Stimulated activated CD8-positive, alpha-beta memory T cell treated with anti-CD3 and anti-CD28 coated beads, Interleukin-15, amount 100 ng/mL, for 1 hour (primary cell): ENCODE measurements at places on chromosomes 5 and 9.

- DNase-seq = no peak
Measured at GRCh38 chr5:66144834-66145390, 812 bp downstream of the SREK1 start.

GRCh38 chr9:13331320-13331719, 51.8 kb upstream of the MPDZ start:
- no peak for DNase-seq

GRCh38 chr5:135864503-135865435, 30.3 kb downstream of the SLC25A48 start:
- no peak for DNase-seq

GRCh38 chr5:52830650-52831049, 42.9 kb downstream of the ITGA1 start:
- no peak for DNase-seq

GRCh38 chr9:119688547-119688946, 319.3 kb upstream of the BRINP1 start:
- DNase-seq = no peak

GRCh38 chr5:54291498-54291897, 18.9 kb downstream of the ARL15 start:
- no peak for DNase-seq

- DNase-seq = no peak
Measured at GRCh38 chr5:56471707-56472106, 238.6 kb upstream of the ANKRD55 start.

- no peak for DNase-seq
Measured at GRCh38 chr5:39566891-39567290, 142.1 kb upstream of the DAB2 start.

- no peak for DNase-seq
Measured at GRCh38 chr9:131275332-131276093, 797 bp downstream of the FAM78A start.

GRCh38 chr5:12467799-12468198, 563.6 kb upstream of the CTNND2 start:
- DNase-seq = no peak

DNA sequence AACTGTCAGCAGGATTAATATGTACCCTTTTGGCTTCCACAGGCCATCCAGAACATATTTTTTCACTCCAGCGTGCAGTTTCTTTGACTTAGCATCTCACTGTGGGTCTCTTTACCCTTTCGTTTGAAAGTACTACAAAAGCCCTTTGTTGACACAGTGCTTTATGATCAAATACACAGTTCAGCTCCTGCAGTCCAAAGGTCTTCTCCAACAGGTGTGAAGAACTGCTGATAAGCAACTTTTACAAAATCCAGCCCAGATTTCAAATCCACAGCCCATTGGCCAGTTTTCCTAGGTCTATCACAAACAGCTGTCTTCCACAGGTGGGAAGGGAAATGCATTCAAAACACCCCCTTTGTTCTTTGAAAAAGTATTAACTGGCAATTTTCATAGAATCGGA, 54.8 kb downstream of the MYO10 start:
- no peak for DNase-seq

DNA sequence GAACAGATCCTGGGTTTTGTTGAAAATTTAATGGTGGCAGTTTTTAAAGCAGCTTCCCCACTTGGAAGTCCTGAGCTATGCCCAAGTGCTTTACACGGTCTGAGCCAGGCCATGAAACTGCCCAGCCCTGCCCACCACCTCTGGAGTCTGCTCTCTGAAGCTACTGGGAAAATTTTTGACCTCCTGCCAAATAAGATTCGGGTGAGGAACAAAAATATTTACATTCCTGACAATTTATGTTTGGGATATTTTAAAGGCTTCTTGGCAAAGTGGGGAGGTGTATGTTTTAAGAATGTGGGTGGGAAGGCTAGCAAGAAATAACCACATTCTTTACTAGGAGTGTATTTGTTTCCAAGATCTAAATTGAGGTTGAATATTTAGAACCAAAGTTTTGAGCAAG, 50.0 kb downstream of the HACD4 start:
- no peak for DNase-seq

DNA sequence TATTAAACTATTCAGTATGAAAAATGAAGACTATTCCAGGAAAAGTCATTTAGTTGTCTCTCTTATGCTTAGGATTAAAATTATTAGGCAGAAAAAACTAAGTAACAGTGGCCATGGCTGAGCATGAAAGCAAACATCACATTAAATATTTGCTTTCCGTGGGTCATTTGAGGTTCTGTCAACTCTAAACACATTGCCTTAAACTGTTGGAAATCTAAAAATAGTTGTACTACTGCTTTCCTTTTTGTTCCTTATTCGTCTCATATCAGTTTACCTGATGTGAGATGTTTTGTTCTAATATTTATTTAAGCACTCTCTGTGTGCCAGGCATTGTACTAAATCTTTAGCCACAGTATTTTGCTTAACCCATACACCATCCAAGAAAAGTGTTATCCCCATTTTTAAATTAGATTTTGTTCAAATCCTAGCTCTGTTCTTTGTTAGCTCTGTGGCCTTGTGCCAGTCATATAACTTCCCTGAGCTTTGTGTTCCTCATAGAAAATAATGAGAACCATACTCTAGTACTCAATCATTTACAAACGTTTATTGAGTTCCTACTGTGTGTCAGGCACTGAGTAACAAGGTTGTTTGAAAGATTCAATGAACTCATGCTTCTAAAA, 18.7 kb upstream of the ZNF608 start:
- no peak for DNase-seq

DNA sequence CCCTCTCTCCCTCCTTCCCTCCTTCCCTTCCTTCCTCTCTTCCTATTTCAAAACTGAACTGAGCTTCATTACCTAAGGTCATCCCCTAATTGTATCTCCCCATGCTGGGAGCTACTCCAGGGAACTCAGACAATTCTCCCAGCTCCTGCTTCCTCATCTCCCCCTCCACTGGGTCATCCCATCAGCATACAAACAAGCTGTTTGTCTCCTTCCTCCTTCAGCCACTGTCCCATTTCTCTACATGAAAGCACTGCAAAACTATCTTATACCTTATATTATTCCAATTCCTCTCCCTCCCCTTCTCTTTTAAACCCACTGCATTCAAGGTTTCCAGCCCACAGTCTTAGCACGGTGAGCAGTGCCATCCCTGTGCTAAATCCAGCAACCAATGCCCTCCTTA, 262.4 kb downstream of the AGTPBP1 start:
- DNase-seq = no peak

DNA sequence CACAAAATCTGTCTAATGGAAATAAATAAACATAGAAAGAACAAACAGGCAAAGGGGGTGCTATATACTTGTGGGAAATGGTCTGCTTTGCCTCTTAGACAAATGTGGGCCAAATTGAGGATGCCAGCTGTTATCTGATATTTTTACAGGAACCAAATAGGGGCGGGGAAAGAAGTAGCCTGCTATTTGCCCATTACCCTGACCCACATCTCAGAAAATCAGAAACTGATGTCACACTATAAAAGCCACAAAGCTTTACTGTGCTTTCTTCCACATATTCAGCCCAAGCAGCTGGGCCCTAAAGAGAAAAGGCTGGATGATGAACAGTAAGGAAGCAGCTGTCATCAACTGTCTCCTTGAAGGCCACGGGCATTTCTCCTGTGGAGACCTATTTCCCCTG, 97.3 kb downstream of the ELAVL2 start:
- DNase-seq = no peak

- no peak for DNase-seq
Measured at GRCh38 chr5:115649541-115649940, 23.7 kb upstream of the TMED7 start.

DNA sequence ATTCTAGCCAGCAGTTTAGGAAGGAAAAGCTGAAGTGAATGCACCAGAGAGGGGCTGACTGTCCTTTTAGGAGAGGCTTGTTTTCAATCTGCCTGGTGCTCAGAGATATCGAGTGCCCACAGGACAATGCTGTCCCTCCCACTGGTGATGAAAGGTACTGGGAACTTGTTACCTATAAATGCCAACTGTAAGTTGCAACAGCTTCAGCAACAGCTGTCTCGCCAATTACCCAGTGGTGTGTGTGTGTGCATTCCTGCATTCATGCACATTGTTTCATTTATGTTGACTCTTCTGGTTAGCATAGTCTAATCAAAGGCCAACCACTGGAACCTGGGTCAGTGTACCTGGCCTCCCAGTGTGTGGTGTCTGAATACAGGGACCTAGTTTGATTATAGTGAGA, 161.1 kb downstream of the CSNK1G3 start:
- no peak for DNase-seq

GRCh38 chr9:71393005-71393404, 271.6 kb upstream of the TRPM3 start:
- no peak for DNase-seq

- DNase-seq = no peak
Measured at GRCh38 chr9:18756712-18757125, 276.3 kb downstream of the SAXO1 start.

GRCh38 chr9:14452539-14452938, 138.6 kb upstream of the NFIB start:
- DNase-seq = no peak

GRCh38 chr5:37869216-37869615, 29.4 kb upstream of the GDNF start:
- DNase-seq = no peak

DNA sequence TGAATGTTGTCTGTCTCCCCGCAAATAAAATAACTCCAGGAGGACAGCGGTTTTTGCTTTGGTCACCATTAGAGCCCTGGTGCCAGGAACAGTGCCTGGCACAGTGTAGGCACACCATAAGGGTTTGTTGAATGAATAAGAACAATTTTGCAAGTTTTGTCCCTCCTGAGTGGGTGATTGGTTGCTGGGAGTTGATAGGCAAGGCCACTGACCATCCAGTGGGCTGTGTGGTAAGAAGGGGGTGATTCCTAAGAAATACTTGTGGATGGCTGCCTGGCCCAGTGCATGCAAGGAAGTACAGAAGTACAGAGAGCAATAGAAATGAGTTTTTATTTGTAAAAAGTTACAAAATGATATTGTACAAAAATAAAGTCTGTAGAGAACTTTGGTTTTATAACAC, 27.5 kb downstream of the GDNF start:
- DNase-seq = no peak

DNA sequence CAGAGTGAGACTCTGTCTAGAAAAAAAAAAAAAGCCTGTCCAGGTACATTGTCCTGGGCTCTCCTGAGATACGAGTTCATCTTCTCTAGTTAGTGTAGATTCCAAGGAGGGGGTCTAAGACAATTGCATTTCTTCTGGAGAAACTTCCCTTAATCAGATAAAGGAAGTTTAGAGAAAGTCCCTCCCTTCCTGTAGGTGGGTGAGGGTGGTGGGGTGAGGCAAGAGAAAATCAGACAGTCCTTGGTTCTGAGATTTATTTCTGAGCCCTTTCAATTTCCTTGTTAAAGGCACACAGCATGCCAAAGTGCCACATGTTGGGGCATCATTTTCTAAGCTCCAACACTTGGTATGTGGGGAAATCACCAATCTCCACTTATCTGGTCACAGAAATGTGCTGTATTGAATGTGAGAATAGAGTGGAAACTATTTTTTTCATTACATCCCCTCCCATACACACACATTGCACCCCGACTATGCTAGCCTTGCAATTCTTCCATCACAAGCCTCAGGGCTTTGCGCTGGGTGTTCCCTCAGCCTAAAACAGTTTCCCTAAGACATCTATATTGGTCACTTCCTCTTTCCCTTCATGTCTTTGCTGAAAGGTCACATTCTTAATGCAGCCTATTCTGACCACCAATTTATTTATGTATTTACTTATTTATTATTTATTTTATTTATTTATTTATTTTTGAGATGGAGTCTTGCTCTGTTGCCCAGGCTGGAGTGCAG, 5.1 kb upstream of the TUT7 start:
- no peak for DNase-seq

DNA sequence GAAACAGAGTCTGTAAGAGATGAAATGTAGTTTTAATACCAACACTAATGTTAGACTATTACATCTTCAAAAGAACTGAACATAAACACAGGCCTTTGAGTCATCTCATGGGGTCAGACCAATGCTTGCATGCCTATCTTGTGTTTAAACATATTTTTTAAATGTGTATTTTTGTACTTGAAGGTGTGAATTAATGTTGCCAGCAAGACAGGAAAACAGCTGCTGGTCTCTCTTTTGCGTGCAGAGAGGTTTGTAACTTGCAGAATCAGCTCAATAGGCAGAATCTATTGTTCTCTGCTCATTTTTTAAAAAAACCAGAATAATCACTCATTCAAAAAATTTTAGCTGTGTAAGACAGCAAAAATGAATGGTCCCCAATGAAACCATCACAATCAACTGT, 180.2 kb downstream of the ALDH1A1 start:
- no peak for DNase-seq

DNA sequence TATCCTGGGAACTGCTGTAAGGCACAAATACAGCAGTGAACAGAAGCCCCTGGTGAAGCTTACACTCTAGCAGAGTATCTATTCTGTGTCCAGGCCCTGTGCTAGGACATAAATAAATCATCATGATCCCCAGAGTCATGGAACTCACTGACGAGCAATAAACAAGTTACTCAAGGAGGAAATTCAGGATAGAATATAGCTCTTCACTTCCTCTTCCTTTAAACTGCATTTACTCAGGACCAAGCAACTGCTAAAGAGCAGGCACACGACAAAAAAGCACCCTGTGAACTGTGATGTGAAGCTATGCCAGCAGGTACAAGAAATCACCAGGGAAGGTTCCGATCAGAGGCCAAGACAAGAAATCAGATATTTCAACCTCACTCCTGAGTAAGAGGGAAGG, 47.8 kb upstream of the NR5A1 start:
- no peak for DNase-seq

DNA sequence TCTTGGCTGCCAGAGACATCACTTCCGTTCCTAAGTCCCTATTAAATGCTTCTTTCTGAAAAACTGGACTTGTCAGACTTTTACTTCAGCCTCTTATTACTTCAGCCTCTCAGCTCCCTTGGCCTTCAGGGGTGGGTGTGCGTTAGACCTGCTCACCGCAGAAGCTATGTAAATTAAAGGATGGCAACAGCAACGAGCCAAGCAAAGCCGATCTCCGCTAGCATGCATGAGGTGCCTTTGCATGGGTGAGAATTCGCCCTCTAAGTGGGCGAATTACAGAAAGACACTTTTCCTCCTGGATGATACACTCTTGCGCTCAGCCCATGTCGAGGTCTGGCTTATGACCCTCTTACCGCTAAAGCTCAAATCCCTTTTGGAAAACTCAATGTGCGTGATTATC, 10.9 kb upstream of the IL3 start:
- no peak for DNase-seq

DNA sequence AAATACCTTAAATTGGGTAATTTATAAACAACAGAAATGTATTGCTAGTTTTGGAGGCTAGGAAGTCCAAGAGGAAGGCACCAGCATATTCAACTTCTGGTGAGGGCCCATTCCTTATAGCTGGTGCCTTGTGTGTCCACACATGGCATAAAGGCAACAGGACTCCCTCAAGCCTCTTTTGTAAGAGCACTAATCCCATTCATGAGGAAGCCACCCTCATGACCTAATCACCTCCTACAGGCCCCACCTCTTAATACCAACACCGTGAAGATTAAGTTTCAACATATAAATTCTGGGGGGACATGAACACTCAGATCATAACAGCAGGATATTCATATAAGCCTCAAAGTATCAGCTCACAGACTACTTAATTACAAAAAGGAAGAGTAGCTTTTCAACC, 4.0 kb upstream of the PLAC8L1 start:
- no peak for DNase-seq

- no peak for DNase-seq
Measured at GRCh38 chr9:13957089-13957488, 356.9 kb downstream of the NFIB start.
